ENCODE measurements at places on chromosomes 2 and 18.

GRCh38 chr2:138090330-138090729 is 126.1 kb downstream of the HNMT start:
- peak; percentile 68 for DNase-seq

DNA sequence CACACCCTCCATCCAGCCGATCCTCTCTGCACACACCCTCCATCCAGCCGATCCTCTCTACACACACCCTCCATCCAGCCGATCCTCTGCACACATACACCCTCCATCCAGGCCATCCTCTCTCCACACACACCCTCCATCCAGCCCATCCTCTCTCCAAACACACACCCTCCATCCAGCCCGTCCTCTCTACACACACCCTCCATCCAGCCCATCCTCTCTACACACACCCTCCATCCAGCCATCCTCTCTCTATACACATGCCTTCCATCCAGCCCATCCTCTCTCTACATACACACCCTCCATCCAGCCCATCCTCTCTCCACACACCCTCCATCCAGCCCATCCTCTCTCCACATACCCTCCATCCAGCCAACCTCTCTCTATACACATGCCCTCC is 83.1 kb downstream of the EIPR1 start:
- DNase-seq: no peak

GRCh38 chr2:6071519-6071918 is 379.3 kb downstream of the SOX11 start:
- no peak for DNase-seq

DNA sequence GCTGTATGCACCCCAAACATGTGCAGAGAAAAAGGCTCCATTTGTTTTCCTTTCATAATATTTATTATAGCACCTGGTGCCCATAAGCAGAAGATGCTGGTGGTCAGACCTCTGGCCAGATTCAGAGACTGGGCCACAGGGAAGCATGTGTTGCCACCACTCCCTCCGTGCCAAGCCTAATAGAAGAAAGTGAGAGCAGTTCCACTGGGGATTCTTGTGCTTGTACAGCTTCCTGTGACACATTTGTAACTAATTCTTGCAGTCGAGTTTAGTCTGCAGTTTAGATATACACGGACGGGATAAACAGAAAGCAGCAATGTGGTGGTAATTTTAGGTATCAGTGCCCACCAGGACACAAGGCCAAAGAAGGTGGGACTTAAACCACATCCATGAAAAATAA is 135.4 kb upstream of the PIEZO2 start:
- no peak for DNase-seq

- DNase-seq: no peak
These were observed 6.9 kb upstream of the RALB start for GRCh38 chr2:120245520-120246332.

DNA sequence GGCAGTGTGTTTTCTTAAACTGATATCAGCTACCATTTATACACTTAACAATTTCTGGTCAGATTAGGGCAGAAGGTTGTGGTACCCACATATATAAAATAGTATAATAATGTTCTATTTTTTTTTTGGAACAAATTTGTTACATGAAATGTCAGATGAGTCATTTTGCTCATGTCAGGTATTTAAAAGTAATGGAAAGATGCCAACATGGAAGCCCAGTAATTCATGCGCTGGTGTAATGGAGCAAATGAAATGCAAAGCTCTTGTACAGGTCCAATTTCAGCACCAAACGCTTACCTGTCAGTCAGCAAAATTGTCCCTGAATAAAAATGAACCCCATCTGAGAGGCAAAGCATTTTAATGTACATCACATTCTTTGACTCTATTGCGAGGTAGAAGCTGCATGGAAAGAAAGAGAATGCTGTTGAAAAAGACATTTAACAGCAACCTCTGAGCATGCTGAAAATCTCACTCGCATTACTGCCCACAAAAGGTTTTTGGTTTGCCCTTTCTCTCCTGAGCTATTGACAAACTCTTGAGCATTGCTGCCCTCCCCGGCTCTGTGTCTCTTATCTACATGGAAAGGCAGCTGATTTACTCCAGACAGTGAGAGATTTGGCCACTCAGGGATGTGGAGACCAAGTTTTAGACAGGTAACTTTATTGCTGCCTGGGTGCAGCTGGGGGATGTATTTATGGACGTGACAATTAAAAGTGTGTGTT is 217.5 kb downstream of the CAMKMT start:
- DNase-seq: peak; percentile 53

GRCh38 chr2:66899648-66900047 is 464.7 kb downstream of the MEIS1 start:
- peak; percentile 30 for DNase-seq

DNA sequence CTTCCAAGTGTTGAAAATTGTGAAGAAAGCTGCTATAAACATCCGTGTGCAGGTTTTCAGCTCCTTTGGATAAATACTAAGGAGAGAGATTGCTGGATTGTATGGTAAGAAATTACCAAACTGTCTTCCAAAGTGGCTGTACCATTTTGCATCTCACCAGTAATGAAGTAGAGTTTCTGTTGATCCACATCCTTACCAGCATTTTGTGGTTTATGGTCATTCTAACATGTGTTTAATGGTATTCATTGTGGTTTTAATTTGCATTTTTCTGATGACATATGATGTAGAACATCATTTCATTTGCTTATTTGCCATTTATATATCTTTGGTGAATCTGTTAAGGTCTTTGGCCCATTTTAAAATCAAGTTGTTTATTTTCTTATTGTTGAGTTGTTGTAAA is 260.7 kb downstream of the SPAG16 start:
- DNase-seq: no peak

GRCh38 chr2:237097911-237098702 is 12.4 kb downstream of the COPS8 start:
- peak; percentile 96 for DNase-seq

GRCh38 chr2:25824718-25825117 is 53.6 kb downstream of the ASXL2 start:
- no peak for DNase-seq

DNA sequence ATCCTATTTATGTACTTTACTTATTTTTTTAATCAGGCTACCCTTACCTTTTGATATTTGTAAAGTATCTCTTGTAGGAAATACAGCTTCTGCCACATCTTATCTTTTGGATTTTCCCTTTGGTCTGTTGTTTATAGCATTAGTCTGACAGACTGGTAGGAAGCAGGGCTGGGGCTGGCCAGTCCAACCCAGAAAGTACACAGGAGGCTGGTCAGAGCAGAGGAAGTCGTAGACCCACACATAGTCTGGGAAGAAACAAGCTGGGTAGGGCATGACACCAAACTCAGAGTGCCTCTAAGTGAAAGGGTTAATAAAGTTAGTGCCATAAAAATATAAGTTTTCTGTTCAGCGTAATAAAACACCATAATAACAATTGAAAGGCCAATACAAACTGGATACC is 51.7 kb downstream of the BOLA3 start:
- no peak for DNase-seq

- no peak for DNase-seq
These were observed 35.5 kb upstream of the SP5 start for GRCh38 chr2:170679607-170680079.

DNA sequence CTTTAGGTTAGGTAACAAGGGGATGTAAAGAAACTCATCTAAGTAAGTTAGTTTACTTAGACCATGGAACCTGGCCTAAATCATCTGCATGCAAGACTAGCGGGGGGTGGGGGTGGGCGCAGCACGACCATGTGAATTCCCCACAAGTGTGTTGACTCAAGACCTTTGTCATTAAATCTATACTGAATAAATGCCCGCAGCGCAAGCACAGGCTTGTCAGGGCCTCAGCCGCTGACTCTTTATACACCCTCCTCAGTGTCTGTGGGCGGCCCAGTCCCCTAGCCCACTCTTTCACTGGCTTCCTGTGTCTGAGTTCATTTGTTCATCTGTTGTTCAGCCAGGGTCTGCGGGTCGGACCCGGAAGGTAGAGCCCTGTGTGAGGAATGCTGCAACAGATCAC is 17.8 kb downstream of the MAP3K2 start:
- no peak for DNase-seq

DNA sequence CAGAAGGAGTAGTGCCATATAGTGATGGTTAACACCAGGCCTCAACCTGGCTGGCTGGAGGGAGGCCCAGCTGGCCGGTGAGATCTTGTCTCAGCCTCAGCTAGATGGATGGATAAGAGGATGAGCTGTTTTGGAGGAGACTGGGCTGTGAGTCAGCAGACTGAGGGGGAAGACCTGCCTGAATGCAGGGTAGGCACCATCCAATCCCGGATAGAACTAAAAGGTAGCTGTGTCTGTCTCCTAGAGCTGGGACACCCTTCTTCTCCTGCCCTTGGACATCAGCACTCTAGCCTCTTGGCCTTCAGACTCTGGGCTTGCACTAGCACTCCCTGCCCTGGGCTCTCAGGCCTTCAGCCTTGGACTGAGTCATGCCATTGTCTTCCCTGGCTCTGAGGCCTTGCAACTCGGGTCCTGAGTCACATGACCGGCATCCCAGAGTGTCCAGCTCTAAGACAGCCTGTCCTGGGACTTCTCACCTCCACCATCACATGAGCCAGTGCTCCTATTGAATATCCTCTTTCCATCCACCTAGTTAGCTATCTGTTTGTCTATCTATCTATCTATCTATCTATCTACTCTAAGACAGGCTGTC is 131.3 kb downstream of the TPO start:
- peak; percentile 55 for DNase-seq

GRCh38 chr2:103232865-103233264 is 471.0 kb downstream of the TMEM182 start:
- no peak for DNase-seq

DNA sequence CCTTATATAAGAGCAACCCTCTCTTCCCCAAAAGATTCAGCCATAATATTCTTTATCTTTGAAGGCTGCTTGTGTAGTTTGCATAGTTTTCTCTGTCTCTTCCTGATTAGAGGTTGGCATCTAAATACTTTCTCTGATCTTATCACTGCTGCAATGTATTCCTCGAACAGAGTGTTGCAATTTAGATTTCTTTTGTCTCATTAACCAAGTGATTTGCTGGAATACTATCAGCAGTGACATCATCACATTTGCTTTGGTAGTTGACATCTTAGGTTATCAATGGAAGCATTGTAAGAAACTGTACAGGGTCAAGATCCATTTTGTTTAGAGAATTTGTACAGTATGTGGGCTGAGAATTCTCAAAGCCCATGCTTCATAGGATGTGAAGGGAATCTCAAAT is 72.0 kb upstream of the NEUROD1 start:
- peak; percentile 65 for DNase-seq

DNA sequence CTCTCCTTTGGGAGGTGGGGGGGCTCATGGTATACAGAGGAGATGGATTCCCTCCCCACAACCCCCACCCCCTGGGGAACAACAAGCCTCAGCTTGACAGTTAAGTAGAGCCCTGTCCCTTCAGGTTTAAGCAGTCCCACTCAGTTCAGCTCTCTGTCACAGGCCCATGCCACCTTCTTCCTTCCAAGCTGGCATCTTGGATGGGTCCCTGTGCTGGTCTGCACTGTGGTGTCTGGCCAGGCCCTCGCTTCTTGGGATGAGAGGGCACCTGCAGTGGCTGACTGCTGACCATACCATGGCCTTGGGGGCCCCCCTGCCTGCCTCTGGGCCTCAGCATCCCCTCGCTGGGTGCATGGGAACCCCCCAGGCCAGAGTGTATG is 20.4 kb upstream of the GPR17 start:
- no peak for DNase-seq

DNA sequence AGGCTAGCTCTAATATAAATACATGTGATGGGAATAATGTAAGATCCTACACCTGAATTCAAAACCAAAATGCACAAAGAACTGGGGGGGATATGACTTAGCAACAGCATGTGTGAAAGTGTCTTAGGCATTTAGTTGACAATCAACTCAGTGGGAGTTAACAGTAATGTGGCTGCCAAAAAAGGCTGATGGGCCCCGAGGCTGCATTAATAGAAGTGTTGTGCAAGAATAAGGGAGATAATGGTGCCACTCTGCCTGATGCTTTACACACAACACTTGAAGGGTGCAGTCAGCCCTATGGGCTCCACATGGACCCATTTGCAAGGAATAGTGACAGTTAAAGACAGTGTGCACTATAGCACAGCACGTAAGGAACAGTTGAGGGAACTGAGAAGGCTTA is 649.4 kb upstream of the ZEB2 start:
- DNase-seq: no peak

DNA sequence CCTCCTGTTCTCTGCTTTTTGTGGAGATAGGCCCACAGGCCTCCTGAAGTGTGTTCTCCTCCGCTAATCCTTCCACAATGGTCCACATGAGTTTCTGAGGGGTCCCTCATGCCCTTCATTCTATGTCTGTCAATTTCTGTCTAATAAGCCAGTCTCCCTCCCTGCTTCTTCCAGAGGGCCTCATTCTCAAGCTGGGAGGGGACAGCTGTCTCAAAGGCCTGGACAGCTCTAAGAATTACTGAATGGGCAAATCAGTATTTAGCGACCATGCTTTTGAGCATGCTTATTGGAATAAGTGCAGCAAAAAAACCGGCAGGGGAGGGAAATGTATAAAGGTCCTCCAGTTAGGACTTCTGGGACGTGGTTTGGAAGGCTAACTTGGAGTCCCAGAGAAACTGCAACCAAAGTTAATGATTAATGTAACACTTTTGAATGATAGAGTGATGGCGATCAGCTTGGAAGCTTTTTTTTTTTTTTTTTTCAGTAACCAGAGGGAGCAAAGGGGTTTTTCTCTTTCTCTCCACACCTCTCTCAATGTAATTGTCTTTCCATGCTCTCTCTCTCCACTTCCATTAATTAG is 890.7 kb upstream of the POU3F3 start:
- DNase-seq: no peak

GRCh38 chr18:13496691-13497281 is 229.6 kb downstream of the FAM210A start:
- DNase-seq: no peak

DNA sequence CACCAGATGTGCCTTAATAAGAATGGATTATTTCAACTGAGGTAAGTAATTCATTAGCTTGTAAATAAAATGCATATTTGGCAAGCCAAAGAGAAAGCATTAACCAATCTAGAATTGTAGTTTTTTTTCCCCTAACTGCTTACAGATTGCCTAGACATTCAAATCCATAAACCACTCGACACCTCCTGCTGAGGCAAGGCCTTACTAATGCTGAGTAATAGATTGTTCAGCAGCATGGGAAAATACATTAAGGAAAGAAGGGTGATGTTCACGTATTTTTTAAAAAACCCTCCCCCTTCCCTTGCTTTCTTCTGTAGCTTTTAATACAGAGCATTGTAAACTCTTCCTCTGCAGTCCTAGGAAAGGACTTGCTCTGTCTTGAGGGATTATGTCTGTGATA is 17.0 kb upstream of the LINC00305 start:
- peak; percentile 5 for DNase-seq

DNA sequence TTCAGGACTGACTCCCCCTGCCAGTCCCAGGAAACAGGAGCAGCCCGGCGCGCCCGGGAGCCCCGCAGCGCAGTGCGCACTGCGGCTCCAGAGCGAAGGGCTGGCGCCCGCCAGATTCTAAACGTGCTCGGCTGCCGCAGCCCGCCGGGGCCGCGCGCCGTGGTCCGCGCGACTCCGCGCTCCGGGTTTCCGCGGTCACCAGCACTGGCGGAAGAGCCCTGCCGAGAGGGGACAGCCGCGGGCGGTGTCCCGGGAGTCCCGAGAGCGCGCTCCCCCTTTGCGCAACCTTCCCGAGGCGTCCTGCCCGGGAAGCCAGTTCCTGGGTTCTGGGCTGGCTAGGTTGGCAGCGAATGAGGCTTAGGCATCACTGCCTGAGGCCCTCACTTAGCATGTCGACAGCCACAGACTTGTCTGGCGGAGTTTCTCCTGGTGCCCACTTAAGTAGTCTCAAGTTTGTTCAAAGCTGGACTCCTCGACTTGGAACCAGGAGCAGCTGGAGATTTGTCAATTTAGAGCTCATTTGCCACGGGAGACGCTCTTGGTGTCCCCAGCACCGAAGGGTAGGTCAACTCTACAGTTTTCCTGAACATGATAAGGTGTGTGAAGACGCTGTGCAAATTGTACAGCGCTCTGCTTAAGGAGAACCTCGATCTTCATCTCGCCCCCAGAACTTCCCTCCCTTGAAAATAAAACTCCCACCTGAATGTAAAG is 1.5 kb upstream of the VSNL1 start:
- DNase-seq: peak; percentile 78
